ENCODE measurements at places on chromosomes 12 and 14. TPM values are rescaled to one million over a fixed set of nuclear protein-coding genes. Genes with fewer than 3 reads are reported as not detected.
A peak's percentile ranks its signal among the peaks of the same experiment; 100 is the strongest.

- no peak for DNase-seq
These were observed 509 bp downstream of the PGF start for GRCh38 chr14:74954947-74955228.

GRCh38 chr12:18470251-18470650 lies 208.9 kb downstream of the PIK3C2G start:
- no peak for DNase-seq

GRCh38 chr14:59268011-59268410 lies 79.5 kb downstream of the DAAM1 start:
- no peak for DNase-seq

- no peak for DNase-seq
These were observed 47.1 kb downstream of the UTP20 start for GRCh38 chr12:101327051-101327450.

DNA sequence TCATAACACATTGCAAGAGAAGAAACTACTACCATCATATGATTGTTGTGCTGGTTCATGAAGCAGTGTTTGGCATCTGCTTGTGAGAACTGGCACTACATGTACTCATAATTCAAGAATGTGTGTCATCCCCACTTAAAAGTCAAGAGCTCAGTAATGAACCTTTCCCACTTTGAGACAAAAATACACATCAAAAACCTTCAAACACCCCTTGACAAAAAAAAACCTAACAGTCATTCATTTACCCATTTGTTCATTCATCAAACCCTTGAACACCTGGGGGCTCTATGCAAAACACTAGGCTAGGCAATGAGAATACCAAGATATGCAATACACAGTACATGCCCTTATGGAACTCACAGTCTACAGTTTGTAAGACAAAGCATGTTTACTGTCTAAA lies 40.0 kb downstream of the KIF21A start:
- DNase-seq: no peak

DNA sequence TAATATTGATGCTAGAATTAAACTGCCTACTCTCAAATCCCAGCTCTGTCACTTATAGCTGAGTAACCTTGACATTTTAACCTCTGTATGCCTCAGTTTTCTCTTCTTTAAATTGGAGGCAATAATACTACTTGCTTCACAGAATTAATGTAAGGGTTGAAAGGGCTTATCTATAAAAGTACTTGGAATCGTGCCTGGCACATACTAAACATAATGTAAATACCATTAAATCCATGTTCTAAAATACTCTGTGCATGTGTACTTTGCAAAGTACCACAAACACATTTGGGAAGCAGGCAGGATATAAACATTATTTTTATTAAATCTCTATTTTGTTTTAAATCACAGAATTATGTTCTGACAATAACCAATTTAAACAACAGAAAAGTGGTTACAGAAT lies 41.9 kb downstream of the DYRK4 start:
- DNase-seq: no peak

DNA sequence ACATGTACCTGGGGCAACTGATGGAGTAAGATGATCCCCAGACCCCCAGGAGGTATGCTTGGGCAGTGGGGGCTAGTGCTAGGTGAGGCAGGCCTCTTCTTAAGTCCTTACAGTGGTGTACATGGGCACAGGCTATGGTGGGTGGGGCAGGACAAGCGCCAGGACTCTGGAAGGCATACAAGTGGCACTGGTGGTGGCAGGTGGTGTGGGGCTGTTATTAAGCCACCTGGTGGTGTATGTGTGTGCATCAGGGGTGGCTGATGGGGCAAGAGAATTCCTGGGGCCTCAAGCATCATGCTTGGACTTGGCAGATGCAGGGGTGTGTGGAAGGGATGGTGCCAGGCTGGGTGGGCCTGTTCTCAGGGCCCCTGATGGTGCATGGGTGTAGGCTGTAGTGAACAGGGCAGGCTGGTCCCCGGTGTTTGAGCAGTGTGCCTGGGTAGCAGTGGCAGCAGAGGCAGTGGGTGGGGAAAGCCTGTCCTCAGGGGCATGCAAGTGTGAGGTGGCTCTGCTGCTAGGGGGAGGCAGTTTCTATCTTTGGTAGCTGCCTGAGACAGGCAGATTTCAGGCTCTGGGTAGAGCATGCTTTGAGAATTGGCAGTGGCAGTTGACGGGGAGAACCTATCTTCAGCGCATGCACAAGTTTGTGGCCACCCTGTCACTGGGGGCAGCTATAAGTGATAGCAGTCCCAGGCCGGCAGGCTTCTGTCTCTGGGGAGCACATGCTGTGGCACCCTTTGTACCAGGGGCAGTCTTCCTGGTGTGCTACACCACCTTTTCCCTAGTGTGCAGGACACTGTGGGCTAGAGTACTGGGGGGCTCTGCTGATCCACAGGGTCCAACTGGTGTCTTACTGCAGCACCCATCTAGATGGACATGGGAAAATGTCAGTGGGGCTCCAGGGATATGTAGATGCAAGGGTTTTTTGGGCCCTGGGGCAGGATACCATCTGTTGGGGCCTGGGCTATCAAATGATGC lies 52.6 kb upstream of the ABCD2 start:
- no peak for DNase-seq

GRCh38 chr14:26870722-26871617 lies 273.1 kb upstream of the NOVA1 start:
- DNase-seq: no peak

- DNase-seq: no peak
These were observed 469 bp upstream of the LRFN5 start for GRCh38 chr14:41606282-41606531.

DNA sequence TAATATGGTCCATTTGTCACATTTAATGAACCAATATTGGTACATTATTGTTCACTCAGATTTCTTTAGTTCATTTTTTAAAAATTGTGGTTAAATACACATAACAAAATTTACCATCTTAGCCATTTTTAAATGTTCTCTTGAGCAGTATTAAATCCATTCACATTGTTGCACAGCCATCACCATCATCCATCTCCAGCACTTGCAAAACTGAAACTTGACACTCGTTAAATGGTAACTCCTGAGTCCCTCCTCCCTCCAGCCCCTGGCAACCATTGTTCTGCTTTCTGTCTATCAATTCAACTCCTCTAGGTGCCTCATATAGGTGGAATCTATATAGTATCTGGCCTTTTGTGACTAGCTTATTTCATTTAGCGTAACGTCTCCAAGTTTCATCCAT lies 86.4 kb downstream of the ACACB start:
- no peak for DNase-seq

DNA sequence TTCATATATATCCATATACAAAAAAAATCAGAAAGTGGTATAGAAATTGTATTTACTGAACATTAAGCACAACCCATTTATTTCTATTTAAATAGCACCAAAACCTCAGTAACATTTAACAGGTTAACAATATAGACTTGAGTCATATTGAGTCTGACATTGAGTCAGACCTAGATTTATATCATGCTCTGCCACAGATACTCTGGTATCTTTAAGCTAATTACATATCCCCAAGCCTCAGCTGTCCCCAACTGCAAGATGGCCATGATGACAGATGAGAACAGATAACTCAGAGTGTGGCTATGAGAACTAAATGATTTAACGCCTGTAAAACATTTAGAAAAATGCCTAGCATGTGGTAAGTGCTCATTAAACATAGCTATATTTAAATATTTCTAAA lies 40.3 kb downstream of the IFNG start:
- DNase-seq: no peak

GRCh38 chr14:105182296-105183020 lies 1.3 kb upstream of the NUDT14 start:
- no peak for DNase-seq

DNA sequence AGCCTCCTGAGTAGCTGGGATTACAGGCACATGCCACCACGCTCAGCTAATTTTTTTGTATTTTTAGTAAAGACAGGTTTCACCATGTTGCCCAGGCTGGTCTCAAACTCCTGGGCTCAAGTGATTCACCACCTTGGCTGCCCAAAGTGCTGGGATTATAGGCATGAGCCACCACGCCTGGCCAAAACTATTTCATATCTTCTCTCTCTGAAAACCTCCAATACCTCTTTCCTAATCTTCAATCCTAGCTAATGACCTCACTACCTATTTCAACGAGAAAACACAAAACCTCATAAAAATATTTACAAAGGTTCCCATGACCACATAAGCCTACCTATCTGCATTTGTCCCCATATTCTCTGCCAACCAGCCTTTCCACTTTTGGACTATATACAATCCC lies 32.3 kb upstream of the ANKS1B start:
- DNase-seq: no peak

GRCh38 chr14:61716956-61717355 lies 21.6 kb downstream of the HIF1A start:
- DNase-seq: no peak

DNA sequence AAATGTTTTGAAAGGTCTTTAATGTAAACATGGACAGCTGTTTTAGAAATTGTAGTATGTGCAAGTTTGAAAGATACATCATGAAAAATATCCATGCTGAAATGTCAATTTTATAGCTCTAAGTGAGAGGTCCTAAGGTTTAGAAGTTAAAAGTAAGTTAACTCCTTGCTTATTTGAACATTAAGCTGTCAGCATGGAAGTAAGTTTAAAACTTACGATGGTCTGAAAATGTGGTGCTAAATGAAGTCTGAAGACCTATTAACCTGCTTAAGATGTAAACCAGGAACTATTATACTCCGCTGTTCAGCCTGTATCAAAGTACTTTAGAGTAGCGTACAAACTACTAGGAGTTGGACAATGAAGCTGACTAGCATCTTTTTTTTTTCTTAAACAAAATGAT lies 1082.4 kb downstream of the TMTC2 start:
- no peak for DNase-seq

DNA sequence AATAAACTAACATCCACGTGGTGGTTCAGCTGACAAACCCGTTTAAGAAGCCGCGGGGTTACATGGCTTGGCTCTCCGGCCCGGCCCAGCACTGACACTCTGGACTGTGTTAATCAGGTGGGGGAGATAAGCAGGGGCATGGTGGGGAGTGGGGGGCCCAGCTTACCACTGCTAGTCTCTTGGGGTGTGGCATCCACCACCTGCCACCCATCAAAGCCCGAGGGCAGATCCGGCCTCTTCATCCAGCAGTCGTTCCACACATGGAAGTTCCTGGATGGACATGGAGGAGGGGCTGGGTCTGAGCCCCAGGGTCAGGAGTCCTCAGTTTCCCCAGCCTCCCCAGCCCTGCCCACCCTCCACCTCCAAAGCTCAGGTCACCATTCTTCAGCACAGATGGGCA lies 4.9 kb downstream of the TGM1 start:
- DNase-seq: no peak

DNA sequence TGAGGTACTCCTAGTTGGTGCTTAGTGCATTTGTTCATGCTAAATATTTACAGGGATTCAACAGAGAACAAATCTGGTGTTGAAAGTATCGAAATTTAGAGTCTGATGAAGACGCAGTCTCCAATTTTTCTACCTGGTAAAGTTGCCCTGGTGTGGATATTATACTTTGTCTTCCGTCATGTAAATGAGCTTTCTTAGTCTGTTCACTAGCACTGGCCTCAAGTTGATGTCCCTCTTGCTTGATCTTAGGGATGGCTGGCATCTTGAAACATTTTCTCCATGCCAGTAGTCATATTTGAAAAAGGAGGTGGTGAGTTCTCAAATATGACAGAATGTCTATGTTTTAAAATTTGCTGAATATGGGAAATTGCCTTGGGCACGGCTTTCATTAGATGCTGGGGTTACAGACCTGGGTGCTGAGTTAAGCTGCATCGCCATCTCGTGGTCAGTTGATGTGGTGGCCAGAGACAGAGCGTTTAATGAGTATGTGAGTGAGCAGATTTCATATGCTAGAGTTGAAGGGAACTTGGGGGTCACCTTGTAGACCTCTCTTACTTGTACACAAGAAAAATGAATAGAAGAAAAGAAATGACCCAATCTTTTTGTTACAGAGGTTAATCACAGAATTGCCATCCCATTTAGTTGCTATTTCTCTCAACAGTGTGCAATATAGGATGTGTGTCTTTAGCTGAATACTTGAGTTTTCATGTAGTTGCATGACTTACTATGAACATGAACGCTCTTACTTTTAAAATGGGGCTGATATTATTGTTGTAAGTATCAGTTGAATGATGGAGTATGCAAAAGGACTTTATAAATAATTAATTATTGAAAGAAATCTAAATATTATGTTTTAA lies 172.8 kb upstream of the DCN start:
- peak; percentile 86 for DNase-seq

DNA sequence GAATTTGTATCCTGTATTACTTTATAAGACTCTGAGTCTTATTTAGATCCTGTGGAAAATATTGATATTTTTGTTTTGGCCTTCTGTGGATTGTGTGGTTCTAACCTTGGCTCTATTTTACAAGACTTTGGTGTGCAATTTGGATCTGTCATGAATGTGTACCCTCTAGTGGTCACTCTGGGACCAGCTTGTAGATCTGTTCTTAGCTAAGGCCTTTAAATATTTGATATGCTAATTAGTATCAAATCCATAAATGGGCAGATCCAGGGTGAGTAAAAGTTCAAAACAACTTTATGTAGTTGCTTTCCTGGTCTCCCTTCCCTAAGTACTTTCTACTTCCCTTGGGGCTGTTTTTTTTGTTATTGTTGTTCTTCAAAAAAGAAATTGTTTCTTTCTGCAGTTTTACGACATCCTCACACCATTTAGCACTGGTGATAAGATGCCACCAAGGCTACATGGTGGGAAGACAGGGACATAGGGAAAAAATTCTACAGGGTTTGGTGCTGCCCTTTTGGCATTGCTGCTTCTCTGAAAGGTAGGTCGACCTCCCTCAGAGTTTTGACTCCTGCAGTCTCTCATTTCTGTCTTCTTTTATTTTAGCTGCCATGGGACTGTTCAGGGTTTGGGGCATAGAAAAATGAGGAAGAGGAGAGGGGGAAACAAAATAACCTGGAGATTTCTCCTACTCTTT lies 238.5 kb downstream of the GPHN start:
- peak; percentile 53 for DNase-seq

- no peak for DNase-seq
These were observed 693.8 kb downstream of the BCL11B start for GRCh38 chr14:98578204-98578603.

- no peak for DNase-seq
These were observed 24.6 kb upstream of the AICDA start for GRCh38 chr12:8637244-8637643.

DNA sequence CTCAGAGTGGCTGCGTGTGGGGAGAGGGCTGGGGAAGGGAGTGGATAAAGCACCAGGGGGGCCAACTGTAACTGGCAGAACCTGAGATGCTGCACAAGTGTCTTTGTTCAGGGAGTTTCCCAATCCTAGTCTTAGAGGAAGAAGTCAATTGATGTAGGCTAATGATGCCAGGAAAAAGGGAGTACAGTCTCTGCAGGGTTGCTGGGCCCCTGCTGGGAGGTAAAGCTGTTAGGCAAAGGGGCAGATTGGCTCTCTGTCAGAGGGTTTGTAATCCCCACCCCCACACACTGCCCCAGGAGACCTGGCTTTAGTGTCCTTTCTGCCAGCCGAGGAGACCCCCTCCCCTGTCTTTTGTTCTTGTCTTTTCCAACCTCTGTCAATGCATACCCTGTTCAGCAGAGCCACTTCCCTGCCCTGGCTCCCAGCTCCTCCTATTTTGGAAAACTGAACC lies 178.4 kb downstream of the KCNA5 start:
- DNase-seq: no peak

Gene RNASE1
- 1,880 TPM for polyA plus RNA-seq

Gene OLR1
- 5.9 TPM for polyA plus RNA-seq

Gene SYT1
- polyA plus RNA-seq: 1.1 TPM

Gene MARK3
- polyA plus RNA-seq: 93.9 TPM

Gene TAS2R30
- not detected for polyA plus RNA-seq

Gene SMOC1
- polyA plus RNA-seq: 88.2 TPM

Gene PPP4R4
- polyA plus RNA-seq: 15.8 TPM

Gene SLCO1A2
- polyA plus RNA-seq: 0.87 TPM

Gene ABHD12B
- 3.0 TPM for polyA plus RNA-seq

Gene PROX2
- polyA plus RNA-seq: 0.08 TPM

Gene RGS6
- polyA plus RNA-seq: 21.3 TPM

Gene KRT85
- 1.5 TPM for polyA plus RNA-seq

Gene POLE
- polyA plus RNA-seq: 76.8 TPM

Measured in testis (tissue), 5 donors.